Sigmoid colon (tissue), 7 donors: ENCODE measurements at places on chromosomes 12 and 14. TPM values are rescaled to one million over a fixed set of nuclear protein-coding genes. Genes with fewer than 3 reads are reported as not detected.

The CAPZA3 gene
- total RNA-seq: not detected

DNA sequence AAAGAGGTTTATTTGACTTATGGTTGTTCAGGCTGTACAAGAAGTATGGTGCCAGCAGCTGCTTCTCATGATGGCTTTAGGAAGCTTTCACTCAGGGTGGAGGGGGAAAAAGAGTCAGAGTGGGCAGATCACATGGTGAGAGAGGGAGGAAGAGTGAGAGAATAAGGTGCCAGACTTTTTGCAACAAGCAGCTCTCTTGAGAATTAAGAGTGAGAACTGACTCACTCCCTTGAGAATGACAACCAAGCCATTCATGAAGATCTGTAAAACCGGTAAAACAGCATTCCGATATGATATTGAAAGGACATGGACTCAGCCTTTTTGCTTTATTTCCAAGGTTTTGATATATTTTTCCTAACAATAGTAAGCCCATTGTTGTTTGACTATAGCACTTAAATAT is 501.2 kb downstream of the GALC start:
- no peak for DNase-seq
- no peak overlapping the region for H3K27ac ChIP-seq
- no peaks in the 10 kb centered on the region for H3K4me1 ChIP-seq
- H3K27me3 ChIP-seq: no peaks in the 10 kb centered on the region
- H3K36me3 ChIP-seq: no peaks in the 10 kb centered on the region

DNA sequence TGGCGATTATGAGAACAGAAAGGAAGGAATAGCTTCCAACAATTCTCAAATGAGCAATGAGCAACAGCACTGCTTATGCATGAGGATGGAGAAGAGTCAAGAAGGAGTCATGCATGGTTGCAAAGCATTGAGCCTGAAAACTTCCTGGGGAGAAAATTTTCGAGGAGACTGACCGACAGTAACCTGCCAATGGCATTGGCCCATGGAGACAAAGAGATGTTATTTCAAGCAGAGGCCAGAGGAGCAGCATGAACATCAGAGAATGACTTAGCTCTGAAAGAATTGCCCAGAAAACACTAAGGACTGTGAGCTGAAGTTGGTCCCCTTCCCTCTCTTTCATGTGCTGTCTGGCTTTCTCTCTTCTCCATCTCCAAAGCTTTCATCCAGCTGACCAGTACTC is 343.4 kb downstream of the ADAMTS20 start:
- H3K36me3 ChIP-seq: no peaks in the 10 kb centered on the region
- H3K4me1 ChIP-seq: no peaks in the 10 kb centered on the region
- no peak overlapping the region for H3K4me3 ChIP-seq
- no peak overlapping the region for H3K27ac ChIP-seq
- DNase-seq: no peak
- H3K27me3 ChIP-seq: no peaks in the 10 kb centered on the region

- no peaks in the 10 kb centered on the region for H3K27me3 ChIP-seq
- H3K36me3 ChIP-seq: peaks cover 16% of the 10 kb centered on the region
- no peak overlapping the region for H3K27ac ChIP-seq
- H3K4me3 ChIP-seq: no peak overlapping the region
- no peak for DNase-seq
Measured at GRCh38 chr14:88477513-88478250, 77.1 kb downstream of the PTPN21 start.

The CFAP251 gene
- total RNA-seq: 3.0 TPM

The HCAR3 gene
- total RNA-seq: 0.14 TPM

DNA sequence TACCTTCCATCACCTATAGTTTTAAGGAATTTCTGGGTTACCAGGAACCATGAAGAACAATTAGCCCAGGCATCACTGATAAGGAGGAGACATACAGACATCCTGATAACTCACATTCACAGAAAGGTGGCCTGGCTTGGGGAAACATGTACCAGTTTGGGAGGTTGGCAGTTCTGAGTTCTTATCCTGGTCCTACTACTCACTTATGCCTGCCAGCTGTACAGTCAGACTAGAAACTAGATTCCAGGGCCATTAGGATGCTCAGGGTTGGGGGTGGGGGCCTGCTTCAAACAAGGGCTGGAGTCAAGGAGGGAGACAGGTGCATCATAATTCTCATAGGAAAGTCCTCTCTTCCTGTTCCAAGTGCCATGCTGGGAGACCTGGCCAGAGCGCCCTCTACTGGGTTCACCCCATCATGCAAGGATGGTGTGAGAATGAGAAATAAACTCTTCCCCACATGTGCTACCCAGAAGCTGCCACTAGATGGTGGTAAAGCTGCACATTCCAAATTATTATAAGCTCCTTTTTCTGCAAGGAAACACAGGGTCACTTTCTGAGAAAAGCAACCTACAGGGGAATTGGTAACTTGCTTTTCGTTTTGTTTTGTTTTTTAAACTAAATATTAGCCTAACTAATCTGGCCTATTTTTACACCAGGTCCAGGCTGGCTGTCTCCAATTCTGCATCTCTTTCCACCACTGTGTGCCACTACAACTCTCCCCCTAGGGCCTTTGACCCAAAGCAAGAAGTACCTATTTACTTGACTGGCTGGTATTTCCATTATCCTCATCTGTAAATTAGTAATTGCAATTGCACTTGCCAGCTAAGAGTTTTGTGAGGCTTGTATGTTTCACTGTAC is 14.5 kb downstream of the OAS2 start:
- no peaks in the 10 kb centered on the region for H3K36me3 ChIP-seq
- H3K4me3 ChIP-seq: no peak overlapping the region
- DNase-seq: no peak
- H3K27ac ChIP-seq: no peak overlapping the region
- no peaks in the 10 kb centered on the region for H3K4me1 ChIP-seq

GRCh38 chr14:59918824-59919569 is 947 bp upstream of the LRRC9 start:
- H3K36me3 ChIP-seq: no peaks in the 10 kb centered on the region
- peak overlapping the region; percentile 26 for H3K4me3 ChIP-seq
- no peak overlapping the region for H3K27ac ChIP-seq
- no peak for DNase-seq
- peaks cover 9% of the 10 kb centered on the region for H3K27me3 ChIP-seq

DNA sequence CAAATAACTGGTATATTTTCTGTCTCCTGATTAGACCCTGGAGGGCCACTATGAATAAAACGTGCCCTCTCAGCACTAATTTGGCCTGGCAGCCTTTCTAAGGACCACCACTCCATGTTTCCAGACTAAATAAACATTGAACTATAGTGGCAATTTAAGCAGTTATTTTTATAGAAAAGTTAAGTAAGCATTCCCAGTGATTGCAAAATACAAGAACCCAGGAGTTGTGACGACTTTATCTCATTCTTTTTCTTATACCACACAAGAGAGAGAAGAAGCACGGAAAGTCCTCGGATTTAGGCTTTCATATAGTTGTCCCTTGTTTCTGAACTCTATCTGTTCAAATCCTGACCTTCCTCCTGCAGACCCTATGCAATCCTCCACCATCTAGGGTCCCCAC is 23.1 kb upstream of the STRAP start:
- no peaks in the 10 kb centered on the region for H3K27me3 ChIP-seq
- H3K27ac ChIP-seq: no peak overlapping the region
- H3K36me3 ChIP-seq: no peaks in the 10 kb centered on the region
- H3K4me3 ChIP-seq: no peak overlapping the region

GRCh38 chr14:34766606-34767005 is 52.2 kb upstream of the CFL2 start:
- no peaks in the 10 kb centered on the region for H3K4me1 ChIP-seq
- no peak for DNase-seq
- H3K27ac ChIP-seq: no peak overlapping the region

DNA sequence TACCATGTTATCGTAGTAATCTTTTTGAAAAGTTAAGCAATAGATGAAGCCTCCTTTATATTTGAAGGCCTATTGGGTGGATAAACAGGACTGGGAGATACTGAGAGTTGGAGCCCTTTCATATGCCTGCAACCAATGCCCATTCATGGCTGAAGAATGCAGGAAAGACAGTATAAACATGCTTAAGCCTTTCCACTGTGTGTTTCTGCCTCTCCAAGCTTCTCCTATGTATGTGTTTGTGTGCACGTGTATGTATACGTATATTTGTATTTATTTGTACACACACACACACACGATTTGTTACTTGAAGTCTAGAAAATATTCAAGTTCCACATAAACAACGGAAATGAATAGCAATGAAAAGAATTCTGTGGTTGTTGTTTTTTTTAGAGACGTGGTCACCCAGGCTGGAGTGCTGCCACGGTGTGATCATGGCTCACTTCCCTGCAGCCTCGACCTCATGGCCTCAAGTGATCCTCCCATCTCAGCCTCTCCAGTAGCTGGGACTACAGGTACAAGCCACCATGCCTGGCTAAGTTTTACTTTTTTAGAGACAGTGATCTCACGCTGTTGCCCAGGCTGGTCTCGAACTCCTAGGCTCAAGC is 1453.5 kb downstream of the AACS start:
- no peaks in the 10 kb centered on the region for H3K36me3 ChIP-seq
- DNase-seq: no peak
- H3K27me3 ChIP-seq: no peaks in the 10 kb centered on the region
- no peaks in the 10 kb centered on the region for H3K4me1 ChIP-seq

The AQP6 gene
- total RNA-seq: 0.83 TPM

GRCh38 chr12:105492591-105493545 is 162.4 kb downstream of the C12orf75 start:
- H3K4me1 ChIP-seq: no peaks in the 10 kb centered on the region
- H3K27ac ChIP-seq: no peak overlapping the region
- DNase-seq: no peak
- H3K27me3 ChIP-seq: no peaks in the 10 kb centered on the region

The TAS2R8 gene
- not detected for total RNA-seq

The TEP1 gene
- total RNA-seq: 12.7 TPM

The STXBP6 gene
- total RNA-seq: 16.1 TPM

- no peaks in the 10 kb centered on the region for H3K36me3 ChIP-seq
- no peak overlapping the region for H3K27ac ChIP-seq
- no peaks in the 10 kb centered on the region for H3K4me1 ChIP-seq
- H3K27me3 ChIP-seq: no peaks in the 10 kb centered on the region
- no peak for DNase-seq
- H3K4me3 ChIP-seq: no peak overlapping the region
Measured at GRCh38 chr12:112963227-112963861, 15.0 kb upstream of the OAS2 start.

- H3K27ac ChIP-seq: no peak overlapping the region
- H3K36me3 ChIP-seq: no peaks in the 10 kb centered on the region
- H3K4me3 ChIP-seq: no peak overlapping the region
- no peaks in the 10 kb centered on the region for H3K4me1 ChIP-seq
- H3K27me3 ChIP-seq: no peaks in the 10 kb centered on the region
Measured at GRCh38 chr12:32476446-32476845, 77.1 kb downstream of the FGD4 start.

DNA sequence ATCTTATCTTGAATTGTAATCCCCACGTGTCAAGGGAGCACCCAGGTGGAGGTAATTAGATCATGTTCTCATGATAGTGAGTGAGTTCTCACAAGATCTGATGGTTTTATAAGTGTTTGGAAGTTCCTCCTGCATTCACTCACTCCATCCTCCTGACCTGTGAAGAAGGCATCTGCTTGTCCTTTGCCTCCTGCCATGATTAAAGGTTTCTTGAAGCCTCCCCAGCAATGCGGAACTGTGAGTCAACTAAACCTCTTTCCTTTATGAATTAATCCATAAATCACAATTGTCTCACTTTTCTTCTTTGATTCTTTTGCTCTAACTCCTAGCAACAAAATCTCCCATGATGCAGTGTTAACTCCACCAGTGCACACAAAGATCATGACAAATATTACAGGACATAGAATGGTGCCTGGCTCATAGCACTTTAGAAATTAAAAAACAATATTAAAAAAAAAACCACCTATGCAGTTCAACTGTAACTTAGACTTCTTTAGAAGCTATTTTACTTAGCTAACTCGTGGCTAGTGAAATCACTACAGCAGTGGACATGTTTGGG is 37.6 kb upstream of the MGAT4C start:
- no peak overlapping the region for H3K27ac ChIP-seq
- H3K4me3 ChIP-seq: no peak overlapping the region
- H3K36me3 ChIP-seq: no peaks in the 10 kb centered on the region
- no peaks in the 10 kb centered on the region for H3K27me3 ChIP-seq

The TBX3 gene
- 9.7 TPM for total RNA-seq

The DIO2 gene
- 0.16 TPM for total RNA-seq

The ATP5MC2 gene
- 409 TPM for total RNA-seq

DNA sequence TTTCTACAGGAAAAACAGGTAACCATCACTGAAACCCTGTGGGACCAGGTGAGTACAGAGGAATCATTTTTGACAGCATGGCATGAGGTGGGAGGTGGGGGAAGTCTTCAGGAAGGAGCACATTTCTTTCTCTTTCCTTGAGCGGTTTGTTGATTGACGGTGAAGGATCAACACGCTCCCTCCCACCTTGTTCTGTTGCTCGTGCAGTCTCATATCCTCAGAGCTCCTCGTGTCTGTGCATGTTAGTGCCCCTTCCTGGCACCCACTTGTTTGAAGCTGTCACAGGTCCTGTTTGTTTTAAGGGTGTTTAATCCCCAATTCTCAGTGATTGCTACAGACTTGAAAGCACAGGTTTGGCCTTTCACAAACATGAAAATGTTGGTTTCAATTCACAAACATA is 4.4 kb downstream of the C12orf54 start:
- no peak for DNase-seq
- H3K4me3 ChIP-seq: no peak overlapping the region
- H3K27me3 ChIP-seq: no peaks in the 10 kb centered on the region

The PLEKHG7 gene
- total RNA-seq: 0.41 TPM
